ENCODE measurements at places on chromosomes 6 and 20. TPM values are rescaled to one million over a fixed set of nuclear protein-coding genes. Genes with fewer than 3 reads are reported as not detected.

Gene GJA1
- total RNA-seq, result 80.5 TPM

Gene GLP1R
- total RNA-seq, result 1.6 TPM

Gene MYBL2
- total RNA-seq, result 0.40 TPM

Gene TAAR6
- total RNA-seq, result not detected

Gene CST5
- not detected for total RNA-seq

Gene TCP11
- total RNA-seq, result not detected

Gene FAM209A
- not detected for total RNA-seq

Gene WFDC11
- total RNA-seq, result not detected

Gene PSMB1
- total RNA-seq, result 108 TPM

Gene PLEKHG1
- total RNA-seq, result 57.7 TPM

Gene LRFN2
- total RNA-seq, result 0.13 TPM

Gene SLC22A2
- total RNA-seq, result not detected

Gene HAO1
- total RNA-seq, result not detected

Gene ACSS1
- 27.4 TPM for total RNA-seq

Gene SLC17A2
- not detected for total RNA-seq

Gene BPIFB4
- not detected for total RNA-seq

Gene GABBR1
- 106 TPM for total RNA-seq

Gene TBC1D32
- 18.4 TPM for total RNA-seq

Gene CD83
- total RNA-seq, result 22.3 TPM

Gene TOP1
- 34.7 TPM for total RNA-seq

Gene DSP
- total RNA-seq, result 7.2 TPM

All from sciatic nerve (tissue), 2 donors.